ENCODE measurements at places on chromosomes 16 and 17. TPM values are rescaled to one million over a fixed set of nuclear protein-coding genes. Genes with fewer than 3 reads are reported as not detected.

- peak overlapping the region; percentile 10 for H3K4me3 ChIP-seq
- no peak for DNase-seq
- H3K36me3 ChIP-seq = no peaks in the 10 kb centered on the region
- no peak overlapping the region for H3K27ac ChIP-seq
- H3K27me3 ChIP-seq = no peaks in the 10 kb centered on the region
- H3K4me1 ChIP-seq = no peaks in the 10 kb centered on the region
Observed at GRCh38 chr17:79183293-79184158, 108.9 kb downstream of the ENGASE start.

GRCh38 chr16:15605839-15606517 is 37.0 kb downstream of the MARF1 start:
- no peak overlapping the region for H3K4me3 ChIP-seq
- no peak for DNase-seq
- no peaks in the 10 kb centered on the region for H3K4me1 ChIP-seq
- H3K27me3 ChIP-seq = no peaks in the 10 kb centered on the region

GRCh38 chr17:33260638-33261037 is 32.5 kb downstream of the ASIC2 start:
- H3K27ac ChIP-seq = no peak overlapping the region
- no peak for DNase-seq
- no peaks in the 10 kb centered on the region for H3K36me3 ChIP-seq
- H3K4me3 ChIP-seq = no peak overlapping the region

Gene CD300A
- total RNA-seq = 10.9 TPM
